Forelimb muscle (tissue), 1 donor: ENCODE measurements at places on chromosomes 5 and 9.

DNA sequence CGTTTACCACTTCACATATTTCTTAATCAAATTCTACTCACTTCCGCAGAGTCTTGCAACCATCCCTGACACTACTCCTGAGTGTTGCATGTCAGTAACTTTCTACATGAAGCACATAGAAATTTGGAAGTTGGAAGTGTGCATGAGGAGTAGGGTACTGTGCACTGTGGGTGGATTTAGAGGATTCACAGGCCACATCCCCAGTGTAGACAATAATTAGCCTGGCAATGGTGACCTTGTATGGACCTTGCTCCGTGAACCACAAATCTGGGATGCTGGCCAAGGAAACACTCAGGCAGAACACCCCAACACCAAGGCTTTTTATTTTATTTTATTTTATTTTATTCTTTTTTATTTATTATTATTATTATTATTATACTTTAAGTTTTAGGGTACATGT, 25.5 kb downstream of the CTSL start:
- DNase-seq = no peak

GRCh38 chr9:134488331-134489280, 153.0 kb upstream of the COL5A1 start:
- no peak for DNase-seq

- DNase-seq = no peak
Measured at GRCh38 chr9:119955276-119955675, 586.0 kb upstream of the BRINP1 start.

DNA sequence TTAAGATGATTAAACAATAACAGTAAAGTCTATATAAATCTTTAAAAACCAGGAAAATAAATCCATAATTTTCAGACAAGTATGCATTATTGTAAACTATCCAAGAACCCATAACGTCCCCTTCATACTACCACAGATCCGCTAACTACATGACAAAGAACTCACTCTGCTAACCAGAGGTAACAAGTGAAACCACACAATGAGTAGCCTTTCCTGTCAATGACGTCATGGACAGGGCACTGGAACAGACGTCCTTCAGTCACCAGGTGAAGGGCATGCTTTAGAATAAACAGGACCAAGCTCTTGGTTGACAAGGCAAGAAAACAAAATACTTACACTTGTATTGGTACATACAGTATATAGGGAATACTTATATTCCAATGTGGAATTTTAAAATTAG, 45.2 kb downstream of the RNF130 start:
- DNase-seq = no peak

- no peak for DNase-seq
Measured at GRCh38 chr5:112742424-112742823, 4.7 kb downstream of the APC start.

DNA sequence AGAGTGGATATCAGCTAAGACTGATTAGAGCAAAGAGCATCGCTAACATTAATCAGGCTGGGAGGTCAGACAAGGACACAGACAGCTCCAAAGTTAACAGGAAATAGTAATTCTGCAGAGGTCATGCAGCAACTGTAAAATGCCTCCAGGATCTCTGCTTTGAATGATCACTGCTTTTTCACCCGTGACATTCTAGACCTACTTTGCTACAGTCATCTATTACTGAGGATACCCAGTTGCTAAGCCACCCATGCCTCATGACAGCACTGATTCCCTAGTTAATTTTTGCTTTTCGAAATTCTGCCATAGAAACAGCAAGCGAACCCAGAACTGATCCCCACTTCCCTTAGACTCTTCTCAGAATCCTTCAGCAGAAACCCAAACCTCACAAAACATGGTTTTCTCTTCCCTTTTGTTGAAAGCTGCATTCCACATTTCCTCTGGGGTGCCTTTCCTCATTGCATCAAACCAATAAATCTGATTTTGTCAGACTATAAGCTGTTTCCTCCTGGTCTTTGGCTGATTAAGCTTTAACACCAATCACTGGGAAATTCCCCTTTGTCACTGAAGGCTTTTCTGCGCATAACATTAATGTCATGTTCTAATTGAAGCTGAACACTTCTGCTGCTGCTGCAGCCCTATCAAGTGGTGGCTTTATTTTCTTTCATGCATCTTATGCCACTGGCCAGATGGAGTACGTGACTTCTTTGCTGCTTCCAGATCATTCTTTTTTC, 201.1 kb upstream of the CHD1 start:
- no peak for DNase-seq

DNA sequence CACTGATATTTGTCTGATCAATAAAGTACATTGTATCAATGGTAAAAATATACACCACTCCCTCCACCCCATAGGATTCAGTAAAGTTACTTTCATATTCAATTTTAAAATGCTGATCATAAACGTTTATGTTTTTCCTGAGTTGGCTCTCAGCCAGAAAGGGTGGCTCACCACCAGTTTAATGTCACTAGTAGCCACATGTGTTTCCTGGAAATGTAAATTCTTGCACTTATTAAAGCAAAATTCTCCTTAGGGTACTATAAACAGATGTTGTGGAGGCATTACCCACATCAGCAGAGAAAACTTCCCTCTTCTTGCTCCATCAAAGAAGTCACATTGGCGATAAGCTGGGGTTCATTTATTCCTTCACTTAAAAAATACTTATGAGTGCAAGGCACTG, 210.3 kb downstream of the SREK1 start:
- no peak for DNase-seq

GRCh38 chr9:91995000-91995655, 45.1 kb upstream of the ROR2 start:
- DNase-seq = no peak

DNA sequence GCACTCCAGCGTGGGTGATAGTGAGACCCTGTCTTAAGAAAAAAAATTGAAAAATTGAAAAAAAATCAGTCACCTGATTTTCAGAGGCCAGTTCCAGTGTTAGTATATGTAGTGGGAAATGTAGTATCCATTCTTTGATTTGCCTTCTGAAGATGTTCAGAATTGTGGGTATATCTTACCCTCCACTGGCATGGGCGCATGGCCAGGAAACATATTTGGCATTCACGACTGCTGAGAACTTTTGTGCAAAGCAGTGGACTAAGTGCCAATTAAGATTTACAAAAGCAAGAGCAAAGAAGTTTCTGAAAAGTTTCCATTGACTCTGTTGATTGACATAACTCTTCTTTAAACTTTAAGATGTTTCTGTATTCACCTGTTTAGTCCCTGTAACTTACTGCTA, 2.4 kb downstream of the CAVIN4 start:
- DNase-seq = no peak

DNA sequence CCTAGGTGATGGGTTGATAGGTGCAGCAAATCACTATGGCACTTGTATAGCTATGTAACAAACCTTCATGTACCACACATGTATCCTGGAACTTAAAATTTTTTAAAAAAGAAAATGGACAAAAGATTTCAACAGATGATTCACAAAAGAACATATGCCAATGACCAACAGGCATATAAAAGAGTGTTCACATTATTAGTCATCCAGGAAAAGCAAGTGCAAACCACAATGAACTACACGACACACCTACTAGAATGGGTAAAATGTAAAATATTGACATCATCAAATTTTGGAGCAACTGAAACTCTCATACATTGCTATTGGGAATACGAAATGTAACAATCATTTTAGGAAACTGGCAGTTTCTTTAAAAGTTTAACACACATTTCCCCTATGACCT, 109.9 kb downstream of the YIPF5 start:
- no peak for DNase-seq

DNA sequence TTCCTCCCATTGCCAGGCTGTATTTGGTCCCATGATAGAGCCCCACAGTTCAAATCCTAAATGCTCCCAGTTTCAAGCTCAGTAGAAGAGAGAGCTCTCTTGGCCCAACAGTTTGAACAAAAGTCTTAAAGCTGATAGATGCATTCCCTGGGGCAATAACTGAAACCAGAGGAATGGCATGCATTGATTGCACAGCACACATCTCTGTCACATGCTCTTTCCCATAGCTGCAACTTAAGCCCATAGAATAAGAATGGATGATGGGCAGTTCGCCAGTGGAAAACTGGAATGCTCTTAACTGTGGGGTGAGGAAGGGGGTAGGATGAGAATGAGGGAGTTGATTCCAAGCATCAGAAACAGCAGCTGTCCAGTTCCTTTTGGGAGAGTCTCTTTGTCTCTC, 1942.4 kb upstream of the WWC1 start:
- DNase-seq = no peak

- DNase-seq = no peak
Measured at GRCh38 chr5:109695005-109695926, 5.5 kb downstream of the MAN2A1 start.
